ENCODE measurements at places on chromosomes 2 and 18.
A peak's percentile ranks its signal among the peaks of the same experiment; 100 is the strongest.

- peak; percentile 17 for DNase-seq
These were observed 1.3 kb upstream of the ANKRD12 start for GRCh38 chr18:9135081-9135911.

DNA sequence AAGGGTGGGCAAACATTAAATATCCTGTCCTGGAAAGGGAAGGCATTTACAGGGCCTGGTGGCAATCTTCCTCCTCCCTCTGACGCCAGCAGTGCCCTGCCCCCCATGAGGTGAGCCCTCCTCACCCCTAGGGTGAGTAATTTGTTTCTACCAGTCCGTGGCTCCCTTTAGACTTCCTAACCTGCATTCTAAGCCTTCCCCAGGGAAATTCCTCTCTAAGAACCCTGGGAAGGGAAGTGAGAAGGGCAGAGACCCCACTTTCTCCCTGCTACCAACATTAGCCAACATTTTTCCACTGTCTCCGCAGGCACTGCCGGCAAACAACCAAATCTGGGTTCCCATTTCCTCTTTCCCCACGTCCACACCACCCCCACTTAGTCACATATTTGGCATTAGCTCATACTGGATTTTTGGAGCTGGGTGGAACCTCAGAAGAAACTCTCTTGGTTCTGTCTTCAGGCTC is 69.3 kb downstream of the NRP2 start:
- no peak for DNase-seq

DNA sequence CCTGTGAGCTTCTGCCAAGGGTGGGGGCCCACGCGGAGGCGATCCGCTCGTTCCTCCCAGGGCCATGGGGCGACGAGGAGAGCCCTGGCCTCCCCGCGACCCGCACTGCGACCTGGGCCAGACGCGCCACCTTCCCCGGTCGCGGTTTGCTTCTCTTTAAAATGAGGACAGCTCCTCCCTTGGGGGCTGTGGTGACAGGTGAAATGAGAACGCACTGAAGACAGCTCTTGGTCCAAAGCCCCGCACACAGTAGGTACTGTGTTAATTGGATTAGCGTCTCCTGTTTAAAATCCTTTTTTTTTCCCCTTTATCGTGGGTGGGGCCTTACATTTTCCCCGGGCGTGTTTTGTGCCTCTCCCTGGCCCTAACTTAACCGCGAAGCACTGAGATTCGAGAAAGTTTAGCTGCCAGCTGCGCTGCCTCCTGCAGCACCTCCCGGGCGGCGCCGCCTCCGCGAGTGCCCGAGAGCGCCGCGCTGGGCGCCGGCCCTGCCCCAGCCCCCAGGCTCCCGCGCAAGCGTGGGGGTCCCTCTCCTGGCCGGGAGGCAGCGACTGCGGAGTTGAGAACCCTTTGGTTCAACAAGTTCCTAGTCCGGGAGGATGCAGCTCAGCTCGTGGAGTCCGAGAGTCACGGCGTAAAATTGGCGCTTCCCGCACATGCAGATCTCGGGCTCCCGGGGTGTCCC is 1.1 kb downstream of the HPCAL1 start:
- no peak for DNase-seq

- DNase-seq = no peak
These were observed 94.0 kb downstream of the C1QL2 start for GRCh38 chr2:119064567-119064966.

DNA sequence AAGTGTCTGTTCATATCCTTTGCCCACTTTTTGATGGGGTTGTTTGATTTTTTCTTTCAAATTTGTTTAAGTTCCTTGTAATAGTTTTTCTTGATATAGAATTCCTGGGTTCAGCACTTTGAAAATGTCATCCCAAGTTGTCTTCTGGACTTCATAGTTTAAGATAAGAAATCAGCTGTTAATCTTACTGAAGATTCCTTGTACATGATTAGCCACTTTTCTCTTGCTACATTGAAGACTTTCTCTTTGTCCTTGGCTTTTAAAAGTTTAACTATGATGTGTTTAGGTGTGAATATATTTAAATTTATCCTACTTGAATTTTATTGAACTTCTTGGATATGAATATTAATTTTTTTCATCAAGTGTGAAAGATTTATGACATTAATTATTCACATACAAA is 387.2 kb upstream of the CWC22 start:
- DNase-seq = no peak

- DNase-seq = no peak
These were observed 1.3 kb downstream of the TANC1 start for GRCh38 chr2:158969715-158970240.

DNA sequence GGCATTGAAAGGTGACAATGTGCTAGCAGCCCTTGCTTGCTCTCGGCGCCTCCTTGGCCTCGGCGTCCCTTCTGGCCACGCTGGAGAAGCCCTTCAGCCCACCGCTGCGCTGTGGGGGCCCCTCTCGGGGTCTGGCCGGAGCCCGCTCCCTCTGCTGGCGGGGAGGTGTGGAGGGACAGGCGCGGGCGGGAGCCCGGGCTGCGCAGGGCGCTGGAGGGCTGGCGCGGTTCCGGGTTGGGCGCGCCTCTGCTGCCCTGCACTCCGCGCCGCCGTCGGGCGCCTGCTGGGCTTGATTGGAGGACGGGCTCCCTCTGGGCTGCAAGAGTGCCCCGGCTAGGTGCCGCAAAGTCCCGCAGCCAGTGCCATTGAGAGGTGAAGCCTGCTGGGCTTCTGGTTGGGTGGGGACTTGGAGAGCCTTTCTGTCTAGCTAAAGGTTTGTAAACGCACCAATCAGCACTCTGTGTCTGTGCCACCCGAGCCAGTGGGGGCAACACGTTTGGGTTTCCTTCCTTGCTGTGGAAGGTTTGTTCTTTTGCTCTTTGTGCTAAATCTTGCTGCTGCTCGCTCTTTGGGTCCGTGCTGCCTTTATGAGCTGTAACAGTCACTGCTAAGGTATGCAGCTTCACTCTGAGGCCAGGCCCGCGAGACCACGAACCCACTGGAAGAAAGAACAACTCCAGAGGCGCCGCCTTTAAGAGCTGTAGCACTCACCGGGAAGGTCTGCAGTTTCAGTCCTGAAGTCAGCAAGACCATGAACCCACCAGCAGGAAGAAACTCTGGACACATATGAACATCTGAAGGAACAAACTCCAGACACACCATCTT is 14.8 kb upstream of the IMP4 start:
- no peak for DNase-seq

- DNase-seq = no peak
These were observed 187.7 kb downstream of the ZFP36L2 start for GRCh38 chr2:43038696-43039094.
